ENCODE measurements at places on chromosomes 5 and 9.

DNA sequence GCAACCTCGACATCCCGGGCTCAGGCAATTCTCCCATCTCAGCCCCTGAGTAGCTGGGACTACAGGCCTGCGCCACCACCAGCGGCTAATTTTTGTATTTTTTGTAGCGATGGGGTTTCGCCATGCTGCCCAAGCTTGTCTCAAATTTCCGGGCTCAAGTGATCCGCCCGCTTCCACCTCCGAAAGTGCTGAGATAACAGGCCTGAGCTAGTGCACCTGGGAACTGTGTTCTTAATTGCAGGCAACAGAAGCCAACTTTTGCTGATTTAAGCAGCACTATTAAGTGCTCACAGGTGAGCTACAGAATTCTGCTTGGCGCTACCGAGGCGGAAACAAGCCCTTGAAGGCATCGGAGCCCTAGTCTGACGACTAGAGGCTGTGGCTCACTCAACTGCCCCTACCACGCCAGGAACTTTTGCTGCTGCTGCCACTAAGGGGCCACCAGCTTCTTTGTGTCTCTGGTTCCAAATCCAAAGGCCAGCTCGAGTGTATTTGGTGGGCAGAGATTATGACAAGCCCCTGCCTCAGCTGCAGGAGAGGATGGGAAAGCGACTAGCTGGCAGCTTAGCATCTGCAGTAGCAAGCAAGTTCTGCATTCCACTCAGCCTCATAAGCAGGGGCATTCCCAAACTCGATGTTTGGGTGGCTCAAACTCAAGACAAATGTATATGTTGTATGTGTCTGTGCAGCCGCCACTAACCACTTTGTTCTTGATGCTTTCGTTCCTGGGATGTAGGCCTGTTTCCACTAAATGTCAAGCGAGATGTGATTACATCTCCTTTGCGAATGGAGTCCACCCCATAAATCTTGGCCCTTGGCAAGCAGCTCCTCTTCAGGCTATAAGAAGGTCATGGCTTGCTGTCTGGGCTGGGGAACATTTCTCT is 10.6 kb upstream of the HMCN2 start:
- ATAC-seq, result no peak

DNA sequence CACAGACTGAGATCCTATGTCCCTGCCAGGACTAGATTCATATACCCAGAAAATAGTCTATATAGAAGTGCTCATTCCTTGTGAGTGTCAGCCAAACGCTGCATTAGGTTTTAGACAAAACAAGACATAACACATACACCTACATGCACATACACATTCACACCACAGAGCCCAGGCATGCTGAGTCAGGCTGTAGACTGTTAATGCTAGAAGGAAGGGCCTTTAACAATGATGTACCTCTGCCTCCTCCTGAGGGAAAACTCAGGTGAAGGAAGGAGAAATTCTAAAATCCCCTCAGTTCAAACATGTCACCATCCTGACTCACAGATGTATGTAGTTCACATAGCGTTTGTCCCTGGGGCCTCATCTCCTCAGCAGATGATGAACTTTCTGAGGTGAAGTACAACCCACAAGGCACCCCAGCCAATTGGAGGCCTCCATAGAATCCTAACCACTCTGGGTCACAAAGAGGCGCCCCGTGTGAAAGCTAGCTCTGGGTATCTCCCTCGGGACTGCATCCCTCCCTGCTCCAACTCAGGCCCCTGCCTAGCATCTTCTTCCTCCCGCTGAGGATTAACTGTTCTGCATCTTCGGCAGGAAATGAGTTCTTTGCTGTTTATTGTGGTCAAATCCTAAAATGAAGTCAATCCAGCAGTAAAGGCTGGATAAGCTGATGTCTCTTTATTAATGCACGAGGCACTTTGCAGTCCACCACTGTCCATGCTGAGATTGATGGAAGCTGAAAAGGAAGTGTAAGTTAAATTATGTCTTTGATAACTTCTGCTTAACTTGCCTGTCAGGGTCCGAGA is 40.8 kb upstream of the FSTL4 start:
- no peak for ATAC-seq

GRCh38 chr9:128216781-128217553 is 13.8 kb downstream of the DNM1 start:
- no peak for ATAC-seq

- no peak for ATAC-seq
These were observed 298.5 kb downstream of the MAST4 start for GRCh38 chr5:66894480-66895240.

DNA sequence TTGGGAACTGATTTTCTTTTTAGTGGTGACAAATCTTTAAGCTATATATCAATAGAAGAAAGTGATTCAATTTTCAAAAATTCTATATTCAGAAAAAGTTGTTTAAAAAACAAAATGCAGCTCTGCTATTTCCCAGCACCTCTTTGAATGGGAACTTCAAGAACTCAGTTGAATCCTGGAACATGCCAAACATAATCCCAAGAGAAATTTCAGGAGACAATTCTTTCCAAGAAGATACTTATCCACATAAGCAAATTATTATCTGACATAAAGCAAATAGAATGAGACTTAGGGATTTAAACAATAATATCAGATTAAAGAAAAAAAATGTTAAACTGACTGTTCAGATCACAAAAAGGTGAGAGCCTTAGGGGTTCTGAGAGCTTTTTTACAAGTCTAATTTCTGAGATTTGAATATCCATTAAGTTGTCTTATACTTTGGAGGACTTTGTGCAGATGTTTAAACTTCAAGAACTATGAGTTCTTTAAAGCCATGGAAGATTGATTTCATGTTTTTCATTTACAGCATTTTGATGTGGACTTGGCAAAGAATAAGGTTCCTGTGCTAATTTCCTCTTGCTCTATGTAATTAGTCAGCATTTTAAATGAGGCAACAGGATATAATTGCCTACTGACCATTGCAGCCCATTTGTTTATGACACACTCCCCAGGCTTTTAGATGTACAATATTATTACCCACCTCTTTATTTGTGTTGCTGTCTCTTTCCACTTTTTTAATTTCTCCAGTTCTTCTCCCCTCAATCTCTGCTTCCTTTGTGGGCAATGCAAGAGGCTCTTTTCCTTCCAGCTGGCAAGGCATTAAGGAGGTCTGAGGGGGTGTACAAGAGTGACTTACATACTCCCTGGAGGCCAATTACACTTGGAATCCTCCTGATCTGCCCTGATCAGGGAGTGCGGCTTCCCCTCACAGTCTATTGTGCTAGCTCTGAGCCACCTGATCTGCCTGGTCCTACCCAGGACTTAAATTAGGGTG is 419.1 kb downstream of the NR2F1-AS1 start:
- no peak for ATAC-seq

GRCh38 chr5:50807661-50808060 is 141.2 kb downstream of the PARP8 start:
- no peak for ATAC-seq

DNA sequence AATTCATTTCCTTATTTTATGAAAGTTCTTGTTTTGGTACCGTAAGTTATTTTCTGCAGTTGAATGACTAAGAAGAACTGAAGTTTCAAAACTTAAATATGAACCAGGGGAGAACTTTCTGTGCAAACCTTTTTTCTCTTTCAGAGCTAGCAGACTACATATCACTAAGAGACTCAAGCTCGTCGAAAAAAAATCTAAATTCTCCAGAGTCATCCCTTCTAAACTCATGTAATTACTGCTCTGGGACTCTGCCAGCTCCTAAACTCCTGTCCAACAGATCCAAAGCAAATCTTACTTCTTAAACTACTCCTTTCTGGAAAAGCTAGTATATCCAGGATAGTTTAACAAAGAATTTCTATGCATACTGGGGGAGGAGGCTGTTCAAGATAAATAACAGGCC is 87.0 kb upstream of the NR5A1 start:
- no peak for ATAC-seq

- no peak for ATAC-seq
These were observed 6.8 kb upstream of the RECK start for GRCh38 chr9:36029765-36030528.

GRCh38 chr9:20573023-20573422 is 49.3 kb downstream of the MLLT3 start:
- no peak for ATAC-seq

- ATAC-seq, result no peak
These were observed at the start of gene IL13 for GRCh38 chr5:132657676-132658380. Gene IL13, plus strand, starts transcription at chr5:132658173. Its CDS starts 14 bp downstream, at chr5:132658187.

- no peak for ATAC-seq
These were observed 35.9 kb upstream of the SLC1A3 start for GRCh38 chr5:36570301-36571095.

All from activated CD4-positive, CD25-positive, alpha-beta regulatory T cell treated with anti-CD3 and anti-CD28 coated beads, Interleukin-2, amount 50 U/mL, for 24 hours (primary cell).